ENCODE measurements at places on chromosomes 13 and 19.

- DNase-seq, result peak; percentile 34
Observed at GRCh38 chr19:15112385-15112784, 5.2 kb downstream of the SYDE1 start.

DNA sequence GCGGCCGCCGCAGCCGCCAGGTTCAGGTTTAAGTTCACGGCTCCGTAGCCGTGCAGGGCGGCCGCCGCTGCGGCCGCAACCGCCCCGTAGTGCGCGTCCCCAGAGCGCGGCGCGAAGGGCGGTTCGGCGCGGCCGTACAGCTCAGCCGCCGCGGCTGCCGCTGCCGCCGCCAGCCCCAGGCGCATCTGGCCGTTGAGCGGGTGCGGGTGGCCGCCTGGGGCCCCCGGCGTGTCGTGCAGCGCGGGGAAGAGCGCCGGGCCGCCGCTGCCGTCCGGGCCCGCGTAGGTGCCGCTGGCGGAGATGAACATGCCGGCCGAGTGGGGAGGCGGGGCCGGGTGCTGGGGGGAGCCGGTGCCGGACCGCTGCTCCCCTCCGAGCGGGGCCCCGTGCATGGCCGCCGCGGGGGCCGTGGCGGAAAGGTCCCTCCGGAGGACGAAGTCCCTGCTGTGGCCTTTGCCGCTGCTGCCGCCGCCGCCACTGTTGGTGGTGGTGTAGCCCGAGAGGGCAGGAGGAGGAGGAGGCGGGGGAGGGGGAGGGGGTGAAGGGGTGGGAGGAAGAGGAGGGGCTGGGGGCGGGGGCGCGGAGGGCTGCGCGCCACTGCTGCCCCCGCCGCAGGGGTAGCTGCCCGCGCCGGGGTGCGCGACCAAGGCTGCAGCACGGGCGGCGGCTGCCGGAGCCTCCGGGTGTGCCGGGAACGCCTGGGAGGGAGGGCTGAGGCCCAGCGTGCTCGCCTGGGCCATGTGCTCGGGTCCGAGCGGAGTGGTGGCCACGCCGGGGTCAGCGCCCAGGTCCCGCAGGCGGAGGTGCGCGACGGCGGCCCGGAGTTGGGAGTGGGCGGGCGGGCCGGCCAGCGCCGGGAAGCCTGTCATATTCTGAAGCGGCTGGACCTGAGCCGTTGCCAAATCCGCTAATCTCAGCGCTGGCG is 654 bp downstream of the ZIC5 start:
- no peak for DNase-seq

- no peak for DNase-seq
Observed at GRCh38 chr13:22218797-22219196, 547.9 kb downstream of the FGF9 start.

- DNase-seq, result no peak
Observed at GRCh38 chr19:45874620-45874966, 10.5 kb downstream of the FOXA3 start.

GRCh38 chr19:3589439-3589838 is 4.2 kb downstream of the GIPC3 start:
- no peak for DNase-seq

DNA sequence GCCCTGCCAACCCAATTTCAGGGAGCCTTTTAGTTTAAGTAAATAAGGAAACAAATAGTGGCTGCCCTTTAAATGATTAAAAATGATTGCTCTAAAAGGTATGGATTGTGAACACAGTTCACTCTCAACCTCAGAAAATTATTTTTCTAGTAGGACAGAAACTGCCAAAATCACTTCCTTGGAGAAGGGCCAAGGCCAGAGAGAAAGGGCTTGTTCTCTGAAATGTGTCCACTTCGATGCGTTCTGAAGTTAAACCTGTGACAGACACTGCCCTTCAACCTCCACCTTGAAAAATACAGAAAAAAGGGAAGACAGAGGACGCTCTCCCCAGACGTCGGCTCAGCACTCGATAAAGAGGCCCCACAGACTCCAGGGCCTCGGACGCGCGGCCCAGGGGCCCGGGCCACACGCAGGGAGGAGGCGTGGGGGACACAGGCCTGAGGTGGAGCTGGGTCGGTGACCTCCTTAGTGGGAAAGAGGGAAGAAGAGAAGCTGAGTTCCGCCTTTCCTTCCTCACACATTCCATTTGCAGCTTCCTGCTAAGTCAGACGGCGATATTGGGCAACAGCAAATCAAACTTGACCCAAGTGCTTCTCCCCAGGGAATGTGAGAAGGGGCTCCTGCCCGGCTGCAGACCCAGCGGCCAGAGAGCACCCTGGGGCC is 63.6 kb downstream of the RASA3 start:
- peak; percentile 86 for DNase-seq

DNA sequence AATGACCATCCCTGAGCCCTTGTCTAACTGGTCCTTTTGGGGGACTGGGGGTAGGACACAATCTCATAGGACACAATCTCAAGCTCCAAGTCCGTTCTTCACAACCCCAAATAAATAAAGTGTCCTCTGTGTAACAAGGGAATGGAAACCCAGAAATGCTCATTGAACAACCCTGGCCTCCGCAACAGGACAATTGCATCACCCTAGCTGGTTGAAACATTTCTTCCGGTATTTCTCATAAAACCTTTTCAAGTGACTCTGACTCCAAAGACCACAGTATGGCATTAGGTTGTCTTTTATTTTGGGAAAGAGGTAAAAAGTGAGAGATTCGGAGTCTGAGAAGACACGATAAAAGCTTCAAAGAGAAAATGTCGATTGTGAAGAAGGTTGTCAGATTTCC is 186.6 kb downstream of the ZNF536 start:
- DNase-seq, result no peak

- DNase-seq, result peak; percentile 63
Observed at GRCh38 chr19:38718747-38719543, 25.3 kb downstream of the CAPN12 start.

GRCh38 chr19:44626048-44626624 is 12.8 kb downstream of the IGSF23 start:
- peak; percentile 97 for DNase-seq

DNA sequence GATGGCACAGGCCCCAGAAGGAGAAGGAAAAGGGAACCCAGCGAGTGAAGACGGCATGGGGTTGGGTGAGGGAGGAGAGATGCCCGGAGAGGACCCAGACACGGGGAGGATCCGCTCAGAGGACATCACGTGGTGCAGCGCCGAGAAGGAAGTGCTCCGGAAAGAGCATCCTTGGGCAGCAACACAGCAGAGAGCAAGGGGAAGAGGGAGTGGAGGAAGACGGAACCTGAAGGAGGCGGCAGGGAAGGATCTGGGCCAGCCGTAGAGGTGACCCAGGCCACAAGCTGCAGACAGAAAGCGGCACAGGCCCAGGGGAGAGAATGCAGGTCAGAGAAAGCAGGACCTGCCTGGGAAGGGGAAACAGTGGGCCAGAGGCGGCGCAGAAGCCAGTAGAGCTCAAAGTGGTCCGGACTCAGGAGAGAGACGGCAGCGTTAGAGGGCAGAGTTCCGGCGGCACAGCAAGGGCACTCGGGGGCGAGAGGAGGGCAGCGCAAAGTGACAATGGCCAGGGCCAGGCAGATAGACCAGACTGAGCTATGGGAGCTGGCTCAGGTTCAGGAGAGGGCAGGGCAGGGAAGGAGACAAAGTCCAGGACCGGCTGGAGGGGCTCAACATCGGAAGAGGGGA is 1.1 kb downstream of the PPP1R12C start:
- peak; percentile 65 for DNase-seq

- no peak for DNase-seq
Observed at GRCh38 chr19:50725911-50726230, 2.7 kb downstream of the CLEC11A start.

- no peak for DNase-seq
Observed at GRCh38 chr13:53023246-53023645, 5.4 kb upstream of the OLFM4 start.

- peak; percentile 87 for DNase-seq
Observed at GRCh38 chr19:4057931-4058692, 8.6 kb downstream of the ZBTB7A start.

- DNase-seq, result no peak
Observed at GRCh38 chr13:79913141-79913827, 427.6 kb downstream of the SPRY2 start.

GRCh38 chr19:20923077-20923871 is at the start of gene ZNF85:
Gene ZNF85, plus strand, starts transcription at chr19:20923251. Its CDS starts 150 bp downstream, at chr19:20923401.
- DNase-seq, result peak; percentile 90

DNA sequence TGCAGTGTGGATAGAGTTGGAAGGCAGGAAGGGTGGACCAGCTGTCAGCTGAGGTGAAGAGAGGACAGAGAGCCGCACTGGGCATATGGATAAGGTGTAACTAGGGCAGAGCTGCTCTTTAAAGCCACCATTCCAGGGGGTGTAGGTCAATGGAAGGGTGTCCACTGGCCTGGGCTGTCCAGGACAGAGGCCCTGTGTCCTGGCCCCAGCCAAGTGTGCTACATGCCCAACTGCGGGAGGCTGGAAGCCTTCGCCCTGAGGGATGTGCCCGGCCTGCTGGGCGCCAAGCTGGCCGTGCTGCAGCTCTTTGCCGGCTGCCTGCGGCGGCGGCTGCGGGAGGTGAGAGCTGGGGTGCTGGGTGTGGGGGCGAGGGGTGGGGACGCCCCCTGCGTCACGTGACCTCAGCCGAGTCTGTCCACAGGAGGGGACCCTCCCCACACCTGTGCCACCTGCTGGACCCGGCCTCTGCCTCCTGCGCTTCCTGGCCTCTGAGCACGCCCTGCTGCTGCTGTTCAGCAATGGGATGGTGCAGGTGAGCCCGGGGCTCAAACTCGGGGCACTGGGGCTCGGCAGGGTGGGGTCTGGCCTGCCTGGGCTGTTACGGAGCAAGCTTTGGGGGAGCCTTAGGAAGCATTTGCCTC is 9.8 kb downstream of the PLK5 start:
- DNase-seq, result no peak

DNA sequence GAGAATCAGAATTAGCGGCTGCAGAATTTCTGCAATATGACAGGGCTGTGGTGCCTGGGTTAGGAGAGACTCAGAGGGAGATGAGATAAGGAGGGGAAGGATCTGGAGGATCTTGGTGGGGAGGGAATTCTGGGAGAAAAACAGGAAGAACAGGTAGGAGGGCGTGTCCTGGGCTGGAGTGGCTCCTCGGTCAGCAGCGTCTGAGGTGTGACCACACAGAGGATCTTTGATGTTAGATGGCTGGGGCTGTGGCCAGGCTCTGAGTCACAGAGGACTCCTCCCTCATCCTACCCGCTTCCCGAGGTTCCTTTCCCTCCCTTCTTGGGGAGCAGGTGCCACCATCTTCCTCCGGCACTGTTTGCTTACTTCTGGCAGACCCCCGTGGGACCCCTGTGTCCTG is 6.4 kb upstream of the KLK6 start:
- no peak for DNase-seq

DNA sequence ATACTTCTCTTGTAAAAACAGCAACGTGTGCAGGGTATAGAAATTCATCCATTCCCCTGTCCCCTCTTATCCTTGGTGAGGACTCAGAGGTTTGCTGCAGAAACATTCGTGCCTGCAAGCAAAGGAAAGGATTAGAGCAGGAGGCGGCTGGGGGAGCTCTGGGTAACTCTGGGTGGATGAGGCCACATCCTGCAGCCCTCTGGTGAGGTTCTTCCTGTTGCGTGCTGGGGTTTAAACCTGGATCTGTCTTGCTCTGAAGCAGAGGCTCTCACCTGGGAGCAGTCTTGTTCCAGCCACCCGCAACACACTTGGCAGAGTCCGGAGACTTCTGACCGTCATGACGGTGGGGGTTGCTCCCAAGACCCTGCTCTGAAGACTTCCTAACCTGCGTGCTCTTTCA is 69.2 kb downstream of the ATP11A start:
- DNase-seq, result no peak

DNA sequence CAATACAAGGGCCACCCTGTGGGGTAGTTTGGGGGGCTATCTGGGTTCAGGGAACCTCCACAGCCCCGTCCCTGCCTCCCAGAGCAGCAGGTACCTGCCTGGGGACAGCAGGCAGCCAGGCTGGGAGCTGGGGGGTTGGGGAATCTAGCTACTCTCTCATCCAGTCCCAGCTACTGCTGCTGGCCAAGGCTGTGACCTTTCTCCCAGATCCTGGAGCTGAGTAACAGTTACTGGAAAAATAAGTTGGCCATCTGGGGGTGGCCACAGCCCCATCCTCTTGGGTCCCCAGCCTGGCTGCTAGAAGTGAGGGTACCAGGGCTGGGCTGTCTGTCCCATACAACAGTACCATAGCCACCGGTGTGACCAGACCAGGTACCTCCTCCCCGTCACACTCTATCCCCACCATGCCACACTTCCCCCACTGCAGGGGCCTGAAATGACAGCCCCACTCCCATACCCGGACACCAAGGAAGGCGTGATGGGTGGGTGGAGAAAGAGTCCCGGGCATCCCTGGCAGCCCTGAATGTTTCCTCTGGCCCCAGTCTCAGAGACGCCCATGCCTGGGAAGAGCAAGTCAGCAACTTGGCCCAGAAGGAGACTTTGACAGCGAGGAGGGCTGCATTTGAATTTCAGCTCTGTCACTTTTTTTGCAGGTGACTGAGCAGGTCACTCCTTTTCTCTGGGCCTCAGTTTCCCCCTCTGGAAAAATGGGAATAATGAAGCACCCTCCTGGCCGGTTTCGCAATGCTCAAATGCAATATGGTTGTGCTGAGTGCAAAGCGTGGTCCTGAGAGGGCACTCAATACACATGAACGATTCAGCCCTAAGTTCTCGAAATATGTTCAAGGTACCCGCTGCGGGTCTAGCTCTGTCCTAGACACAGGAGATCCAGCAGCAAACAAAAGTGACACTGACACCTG is 30.7 kb upstream of the NFIC start:
- DNase-seq, result peak; percentile 70

- DNase-seq, result no peak
Observed at GRCh38 chr13:48151363-48152161, 56.7 kb upstream of the MED4 start.

DNA sequence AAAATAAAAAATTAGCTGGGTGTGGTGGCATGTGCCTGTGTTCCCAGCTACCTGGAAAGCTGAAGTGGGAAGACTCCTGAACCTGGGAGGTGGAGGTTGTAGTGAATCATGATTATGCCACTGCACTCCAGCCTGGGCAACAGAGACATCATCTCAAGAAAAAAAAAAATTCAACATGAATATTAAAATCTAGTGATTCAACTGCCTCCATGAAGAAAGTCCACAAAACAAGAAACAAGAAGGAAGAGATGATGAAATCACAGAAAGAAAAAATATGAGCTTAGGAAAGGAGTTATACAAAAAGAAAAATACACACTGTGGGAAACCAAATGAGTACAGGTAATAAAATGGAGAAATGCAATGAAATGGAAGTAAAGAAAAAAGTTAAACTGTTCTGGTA is 99.6 kb upstream of the SIAH3 start:
- no peak for DNase-seq

GRCh38 chr13:69595181-69595580 is 512.4 kb upstream of the ATXN8OS start:
- no peak for DNase-seq

GRCh38 chr19:13585512-13585911 is 79.2 kb upstream of the CACNA1A start:
- no peak for DNase-seq
